ENCODE measurements at places on chromosomes 6 and 20. TPM values are rescaled to one million over a fixed set of nuclear protein-coding genes. Genes with fewer than 3 reads are reported as not detected.

LPA gene
- not detected for total RNA-seq

PTPRK gene
- 30.9 TPM for total RNA-seq

BTN1A1 gene
- not detected for total RNA-seq

BANF2 gene
- not detected for total RNA-seq

KCNQ5 gene
- total RNA-seq: 0.09 TPM

GPR6 gene
- not detected for total RNA-seq

DNA sequence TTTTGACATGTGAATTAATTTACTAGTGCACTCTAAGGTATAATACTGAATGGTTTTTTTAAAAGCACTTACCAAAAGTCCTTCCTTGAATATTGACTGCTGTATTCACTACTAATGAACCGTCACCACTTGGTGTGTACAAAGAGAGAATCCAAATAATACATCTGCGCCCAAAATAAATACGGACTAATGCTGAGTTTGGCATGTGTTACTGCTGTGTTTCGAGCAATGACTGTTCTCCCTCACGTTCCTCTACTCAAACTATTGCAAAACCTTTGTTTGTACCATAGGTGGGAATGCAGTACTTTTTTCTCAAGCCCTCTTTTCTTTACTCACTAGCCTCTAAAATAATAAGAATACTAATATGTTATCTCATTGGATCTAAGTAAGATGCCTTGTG lies 305.5 kb downstream of the QKI start:
- no peak for DNase-seq
- H3K27ac ChIP-seq: no peak overlapping the region
- no peaks in the 10 kb centered on the region for H3K4me1 ChIP-seq
- H3K27me3 ChIP-seq: no peaks in the 10 kb centered on the region
- no peaks in the 10 kb centered on the region for H3K36me3 ChIP-seq

- H3K36me3 ChIP-seq: no peaks in the 10 kb centered on the region
- no peak for DNase-seq
- no peak overlapping the region for H3K4me3 ChIP-seq
- H3K4me1 ChIP-seq: peaks cover 8% of the 10 kb centered on the region
Observed at GRCh38 chr20:49754596-49754995, 40.9 kb upstream of the B4GALT5 start.

DNA sequence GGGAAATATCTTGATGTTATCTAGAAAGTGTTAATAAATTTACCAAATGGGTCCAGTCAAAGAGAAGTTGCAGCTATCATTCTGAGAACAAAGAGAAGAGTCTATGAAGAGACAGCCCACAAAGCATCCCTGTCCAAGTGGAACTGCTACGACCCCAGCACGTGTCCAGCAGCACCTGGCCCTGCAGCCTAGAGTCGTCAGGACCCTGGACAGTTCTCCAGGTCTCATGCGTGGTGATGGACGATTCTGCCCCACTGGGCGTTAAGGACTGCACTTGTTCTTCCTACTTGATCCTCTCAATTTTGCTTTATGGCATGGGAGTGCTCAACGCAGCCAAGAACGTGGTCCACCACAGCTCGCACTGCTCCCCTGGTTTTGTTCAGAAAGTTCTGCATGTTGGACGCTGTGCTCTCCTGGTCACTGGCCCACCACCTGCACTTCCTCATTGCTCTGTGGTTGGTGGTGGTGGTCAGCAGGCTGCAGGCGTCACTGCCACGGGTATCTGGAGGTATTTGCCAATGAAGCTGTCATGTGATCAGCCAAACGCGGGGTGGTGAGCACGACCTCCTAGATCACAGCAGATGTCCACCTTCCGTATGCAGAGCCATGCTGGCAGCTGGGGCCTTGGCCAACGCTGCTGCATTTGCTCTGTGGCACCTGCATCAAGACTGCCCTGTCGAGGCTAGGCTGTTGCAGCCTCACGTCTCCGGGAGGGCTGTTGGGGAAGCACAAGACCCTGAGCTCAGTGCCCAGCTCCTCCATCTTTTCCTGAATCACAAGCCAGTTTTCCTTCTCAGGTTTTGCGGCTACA lies 356.4 kb downstream of the CDH4 start:
- peak; percentile 86 for DNase-seq
- H3K27me3 ChIP-seq: no peaks in the 10 kb centered on the region
- no peak overlapping the region for H3K4me3 ChIP-seq
- H3K27ac ChIP-seq: no peak overlapping the region
- H3K4me1 ChIP-seq: no peaks in the 10 kb centered on the region

GRCh38 chr20:44115181-44115580 lies 71.8 kb downstream of the JPH2 start:
- H3K27ac ChIP-seq: no peak overlapping the region
- H3K4me1 ChIP-seq: no peaks in the 10 kb centered on the region
- no peak overlapping the region for H3K4me3 ChIP-seq
- no peaks in the 10 kb centered on the region for H3K36me3 ChIP-seq
- DNase-seq: no peak

DNA sequence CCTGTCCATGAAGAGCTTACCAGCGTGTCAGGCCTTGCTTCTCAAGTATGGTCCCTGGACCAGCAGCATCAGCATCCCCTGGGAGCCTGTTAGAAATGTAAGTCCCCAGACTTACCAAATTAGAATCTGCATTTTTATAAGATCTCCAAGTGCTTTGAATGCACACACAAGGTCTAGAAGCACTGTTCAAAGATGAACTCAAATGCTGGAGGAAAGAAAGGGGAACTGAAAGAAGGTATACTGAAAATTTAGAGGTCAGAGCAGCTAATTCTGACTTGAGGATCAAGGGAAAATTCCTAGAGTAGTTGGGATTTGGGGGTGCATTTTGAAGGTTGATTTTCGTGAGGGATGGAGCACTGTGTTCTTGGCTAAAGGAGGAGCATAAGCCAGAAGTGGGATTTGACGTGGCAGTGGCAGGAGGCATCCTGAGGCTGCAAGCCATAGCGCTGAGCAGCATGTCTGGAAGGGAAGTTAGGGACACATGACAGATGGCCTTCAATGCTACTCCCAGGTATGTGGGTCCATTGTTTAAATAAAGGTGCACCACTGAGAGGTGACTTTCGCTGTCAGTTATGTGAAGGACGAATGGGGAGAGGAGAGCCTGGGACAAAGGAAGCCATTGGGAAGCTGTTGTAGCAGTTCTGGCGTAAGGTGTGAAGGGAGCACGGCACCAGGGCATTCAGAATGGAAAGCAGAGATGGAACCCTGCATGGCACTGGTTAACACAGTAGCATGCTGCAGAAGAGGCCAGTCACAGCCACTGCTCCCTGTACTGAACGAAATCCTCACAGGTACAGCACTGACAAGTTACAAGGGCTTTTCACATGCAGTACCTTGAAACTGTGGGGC lies 36.2 kb downstream of the ARMC2 start:
- no peak overlapping the region for H3K4me3 ChIP-seq
- H3K27ac ChIP-seq: no peak overlapping the region
- H3K27me3 ChIP-seq: no peaks in the 10 kb centered on the region
- no peaks in the 10 kb centered on the region for H3K4me1 ChIP-seq
- H3K36me3 ChIP-seq: no peaks in the 10 kb centered on the region

DNA sequence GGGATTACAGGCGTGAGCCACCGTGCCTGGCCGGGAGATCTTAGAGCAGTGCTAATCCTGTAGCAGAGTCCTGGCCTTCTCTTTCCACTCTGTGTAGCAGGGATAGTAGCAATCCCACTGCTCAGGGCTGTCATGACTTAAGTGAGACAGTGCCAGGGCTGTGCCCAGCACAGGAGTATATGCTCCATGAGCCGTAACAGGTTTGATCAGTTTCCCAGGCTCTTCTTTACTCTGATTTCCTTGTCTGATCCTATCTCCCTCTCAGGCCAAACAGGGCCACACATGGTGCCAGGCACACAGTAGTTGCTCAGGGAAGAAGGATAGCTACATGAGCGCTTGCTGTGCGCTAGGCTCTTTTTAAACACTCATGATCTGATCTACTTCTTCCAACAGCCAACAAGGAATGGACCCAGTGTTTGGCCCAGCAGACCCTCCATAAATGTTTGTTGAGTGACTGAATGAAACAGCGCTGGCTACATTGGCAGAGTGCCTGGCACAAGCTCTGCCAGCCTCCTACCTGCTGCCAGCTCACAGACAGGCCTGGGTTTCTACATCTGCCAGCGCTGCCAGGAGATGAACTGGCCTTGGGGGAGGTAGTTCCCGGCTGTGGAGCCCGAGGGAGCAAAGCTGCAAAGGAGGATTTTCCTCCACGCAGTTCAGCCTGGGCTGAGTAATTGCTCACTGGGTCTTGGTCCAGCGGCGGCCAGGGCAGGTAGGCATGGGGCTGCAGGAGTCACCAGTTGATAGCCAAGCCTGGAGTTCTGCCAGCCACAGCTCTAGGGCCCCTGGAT lies 36.9 kb downstream of the SNAI1 start:
- peaks cover 7% of the 10 kb centered on the region for H3K4me1 ChIP-seq
- H3K27me3 ChIP-seq: no peaks in the 10 kb centered on the region
- no peaks in the 10 kb centered on the region for H3K36me3 ChIP-seq
- DNase-seq: no peak
- no peak overlapping the region for H3K4me3 ChIP-seq

DNA sequence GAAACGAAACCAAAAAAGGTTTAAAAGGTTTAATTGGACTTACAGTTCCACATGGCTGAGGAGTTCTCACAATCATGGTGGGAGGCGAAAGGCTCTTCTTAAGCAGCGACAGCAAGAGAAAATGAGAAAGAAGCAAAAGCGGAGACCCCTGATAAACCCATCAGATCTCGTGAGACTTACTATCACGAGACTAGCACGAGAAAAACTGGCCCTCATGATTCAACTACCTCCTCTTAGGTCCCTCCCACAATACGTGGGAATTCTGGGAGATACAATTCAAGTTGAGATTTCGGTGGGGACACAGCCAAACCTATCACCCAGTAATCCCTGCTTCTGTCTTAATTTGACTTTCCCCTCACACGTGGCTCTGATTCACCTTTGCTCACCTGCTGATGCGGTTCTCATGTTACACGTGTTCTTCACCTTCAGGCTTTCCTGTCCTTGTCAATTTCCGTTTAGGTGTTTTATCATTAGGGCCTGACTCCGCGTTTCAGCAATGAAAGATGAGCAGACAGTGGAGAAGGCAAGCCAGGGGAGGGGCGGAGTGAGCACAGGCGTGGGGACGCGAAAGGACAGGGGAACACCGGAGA lies 57.1 kb downstream of the AGPAT4 start:
- H3K4me1 ChIP-seq: no peaks in the 10 kb centered on the region
- H3K4me3 ChIP-seq: no peak overlapping the region
- peaks cover 14% of the 10 kb centered on the region for H3K36me3 ChIP-seq
- H3K27ac ChIP-seq: no peak overlapping the region
